ENCODE measurements at places on chromosomes 2 and 18.
A peak's percentile ranks its signal among the peaks of the same experiment; 100 is the strongest.

GRCh38 chr2:74603282-74604000 lies 44.7 kb downstream of the M1AP start:
- DNase-seq = no peak

DNA sequence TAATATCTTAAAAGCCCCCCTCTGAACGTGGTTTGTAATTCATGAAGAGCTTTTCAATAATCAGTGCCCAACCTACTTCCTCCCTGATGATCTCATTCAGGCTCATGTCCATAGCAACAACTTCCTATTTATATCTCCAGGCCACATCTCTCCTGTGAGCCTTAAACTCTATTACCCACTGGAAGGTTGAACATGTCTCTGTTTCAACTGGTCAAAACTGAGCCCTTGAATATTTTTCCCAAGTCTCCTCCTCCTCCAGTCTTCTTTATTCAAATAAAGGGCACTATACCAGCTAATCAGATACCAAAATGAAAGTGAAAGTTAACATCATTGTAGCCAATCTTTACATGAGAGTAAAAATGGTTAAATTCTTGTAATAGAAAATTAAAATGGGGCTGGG lies 63.7 kb upstream of the ITGA4 start:
- no peak for DNase-seq

DNA sequence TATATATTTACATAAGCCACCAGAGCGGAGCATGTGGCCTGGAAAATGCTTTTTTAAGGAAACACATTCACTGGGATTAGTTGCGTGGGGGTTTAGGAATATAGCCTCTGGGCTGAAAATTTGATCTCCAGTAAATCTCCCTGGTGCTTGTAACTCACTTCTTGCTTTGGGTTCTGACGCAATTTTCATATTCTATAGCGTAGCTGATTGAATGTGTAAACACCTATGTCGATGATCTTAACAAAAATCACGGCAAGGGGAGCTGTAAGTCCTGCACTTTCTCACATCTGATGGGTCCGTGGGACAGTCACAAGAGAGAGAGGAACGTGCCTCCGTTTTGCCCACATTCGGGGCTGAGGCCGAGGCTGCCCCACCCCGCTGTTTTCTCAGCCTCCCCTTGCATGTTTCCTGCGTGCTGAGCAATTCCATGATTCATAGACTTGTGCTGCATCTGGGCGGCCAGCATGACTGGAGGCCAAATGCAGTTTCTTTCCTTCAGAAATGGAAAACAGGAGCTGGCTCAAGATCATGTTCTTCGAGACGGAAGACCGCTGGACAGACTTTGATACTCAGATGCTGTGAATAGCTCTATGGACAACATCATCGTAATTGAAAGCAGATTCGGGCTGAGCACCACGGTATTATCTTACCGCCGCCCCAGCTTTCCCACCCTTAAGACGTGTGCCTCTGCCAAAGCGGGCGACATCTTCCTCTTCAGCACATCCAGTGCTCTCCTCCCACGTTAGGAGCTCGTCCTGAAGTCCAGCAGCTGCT lies 109.2 kb downstream of the TMEM18 start:
- DNase-seq = no peak

GRCh38 chr2:134776836-134777235 lies 58.0 kb upstream of the TMEM163 start:
- no peak for DNase-seq

- DNase-seq = no peak
These were observed 44.9 kb downstream of the DYSF start for GRCh38 chr2:71498261-71498701.

DNA sequence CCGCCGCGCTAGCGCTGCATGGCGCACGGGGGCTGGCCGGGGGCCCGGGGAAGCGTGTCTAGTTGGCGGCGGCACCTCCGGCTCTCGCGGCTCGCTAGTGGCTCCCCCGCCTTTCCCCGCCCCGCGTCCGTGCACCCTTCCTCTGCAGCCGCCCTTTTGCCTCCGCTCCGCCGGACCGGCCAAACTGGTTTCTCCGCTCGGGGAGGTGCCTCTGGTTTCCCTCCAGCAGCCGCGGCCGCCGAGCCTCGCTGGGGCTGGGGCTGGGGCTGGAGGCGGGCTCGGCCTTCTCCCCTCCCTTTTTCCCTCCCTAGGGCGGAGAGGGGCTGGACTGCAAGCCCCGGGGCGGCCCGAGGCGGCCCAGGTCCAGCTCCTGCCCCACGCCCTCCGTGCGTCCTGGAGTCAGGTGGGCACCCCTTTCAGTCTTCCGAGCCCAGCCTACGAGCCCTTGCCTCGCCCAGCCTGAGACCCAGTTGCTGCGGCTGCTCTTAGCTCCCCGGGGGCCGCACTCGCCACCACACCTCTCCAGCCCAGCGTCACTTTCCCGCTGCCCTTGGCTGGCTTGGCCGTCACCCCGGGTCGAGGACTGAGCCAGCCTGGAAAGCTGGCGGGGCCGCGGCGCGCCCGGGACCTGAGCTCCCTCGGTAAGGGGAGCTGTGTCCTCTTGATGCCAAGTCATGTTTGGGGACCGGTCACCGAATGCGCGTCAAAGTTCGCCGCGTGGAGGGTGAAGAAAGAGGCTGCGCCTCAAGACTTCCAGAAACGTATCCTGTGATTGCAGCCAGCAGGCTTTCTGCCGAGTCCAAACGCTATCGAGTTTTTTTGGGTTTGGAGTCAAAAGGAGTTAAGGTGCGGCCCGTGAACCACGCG lies at the start of gene ATP8B1:
ATP8B1 (minus strand) TSS at position 213 of the 867 bp plus-strand sequence. CDS start 71,508 bp downstream, outside the sequence.
- DNase-seq = no peak

GRCh38 chr2:19579461-19579860 lies 221.0 kb upstream of the OSR1 start:
- DNase-seq = no peak

DNA sequence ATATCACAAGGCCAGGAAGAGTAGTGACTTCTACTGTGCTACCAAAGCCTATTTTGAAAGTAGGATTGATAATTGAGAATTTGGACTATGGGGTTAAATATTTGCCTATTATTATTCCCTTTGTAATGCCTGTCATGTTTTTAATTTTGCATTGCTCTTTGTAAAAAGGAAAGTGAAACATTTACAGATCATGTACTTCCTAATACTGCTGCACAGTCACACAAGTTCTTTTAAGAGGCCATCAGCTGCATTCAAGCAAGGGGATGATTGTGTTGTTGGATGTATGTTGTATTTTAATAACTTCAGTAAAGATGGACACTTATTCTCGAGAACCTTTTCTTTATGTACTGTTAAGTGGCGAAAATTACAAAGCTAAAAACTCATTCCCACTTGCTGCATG lies 70.1 kb downstream of the PLEKHA3 start:
- no peak for DNase-seq

DNA sequence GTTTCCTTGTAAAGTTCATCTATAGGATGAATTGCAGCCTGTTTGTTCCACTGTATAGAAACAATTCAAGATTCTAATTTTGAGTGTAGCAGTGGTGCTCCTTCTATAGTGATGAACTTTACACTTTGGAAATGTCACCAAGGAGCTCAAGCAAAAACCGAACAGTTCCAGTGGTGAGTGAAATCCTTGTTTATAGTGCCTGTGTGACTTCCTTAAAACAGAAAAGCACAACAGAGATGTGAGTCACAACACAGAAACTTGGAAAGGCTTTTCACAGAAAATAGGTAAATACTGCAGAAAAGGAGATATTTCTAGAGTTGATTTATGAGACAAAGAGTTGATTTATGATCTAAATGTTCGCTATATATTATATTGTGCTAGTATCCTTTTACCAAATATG lies 482.0 kb downstream of the PTPRM start:
- no peak for DNase-seq

- DNase-seq = no peak
These were observed 40.8 kb upstream of the PXDN start for GRCh38 chr2:1784986-1785617.

DNA sequence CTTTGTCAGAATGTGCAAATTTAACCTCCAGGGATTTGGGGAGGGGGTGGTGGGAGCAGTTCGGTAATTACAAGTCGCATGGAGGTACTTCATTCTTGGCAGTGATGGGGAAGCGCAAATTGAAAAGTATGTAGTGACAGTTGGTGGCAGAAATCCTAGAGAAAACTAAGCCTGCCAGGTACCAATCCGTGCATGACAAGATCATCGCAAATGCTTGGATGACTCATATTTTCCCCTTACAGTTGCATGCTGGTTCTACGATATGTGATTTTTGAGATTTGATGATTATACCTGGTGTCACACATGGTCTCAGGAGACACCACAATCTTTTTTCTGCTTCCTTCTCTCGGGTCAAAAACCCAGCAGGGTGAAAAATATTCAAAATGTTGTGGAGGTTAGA lies 479.7 kb upstream of the ID2 start:
- no peak for DNase-seq

GRCh38 chr18:48514786-48515185 lies 24.0 kb upstream of the CTIF start:
- no peak for DNase-seq

DNA sequence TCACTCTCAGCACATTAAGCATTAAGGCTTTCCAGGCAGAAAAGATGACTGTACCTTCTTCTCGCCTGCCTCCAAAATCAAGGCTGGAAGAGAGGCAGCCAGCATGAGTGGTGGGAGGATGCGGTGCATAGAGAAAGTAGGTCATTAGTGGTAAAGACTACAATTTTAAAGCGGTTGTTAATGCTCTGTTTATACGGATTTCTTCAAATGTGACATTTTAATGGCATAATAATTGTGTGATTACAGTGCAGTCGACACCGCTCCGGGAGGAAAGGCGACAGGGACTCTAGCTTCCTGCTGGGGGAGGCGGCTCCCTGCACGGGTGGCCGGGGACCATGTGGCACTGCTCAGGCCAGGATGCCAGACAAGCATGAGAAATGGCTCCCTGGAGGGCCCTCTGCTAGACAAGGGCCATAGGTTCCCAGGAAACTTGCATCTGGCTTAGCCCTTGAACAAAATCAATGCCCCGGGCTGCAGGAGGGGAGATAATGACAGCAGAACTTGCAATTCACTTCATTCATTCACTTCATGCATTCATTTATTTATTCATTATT lies 129.6 kb downstream of the GALNT14 start:
- DNase-seq = no peak

GRCh38 chr18:30679285-30679930 lies 363.1 kb downstream of the DSC3 start:
- DNase-seq = no peak

GRCh38 chr2:128178650-128179460 lies 87.9 kb downstream of the UGGT1 start:
- DNase-seq = peak; percentile 31

DNA sequence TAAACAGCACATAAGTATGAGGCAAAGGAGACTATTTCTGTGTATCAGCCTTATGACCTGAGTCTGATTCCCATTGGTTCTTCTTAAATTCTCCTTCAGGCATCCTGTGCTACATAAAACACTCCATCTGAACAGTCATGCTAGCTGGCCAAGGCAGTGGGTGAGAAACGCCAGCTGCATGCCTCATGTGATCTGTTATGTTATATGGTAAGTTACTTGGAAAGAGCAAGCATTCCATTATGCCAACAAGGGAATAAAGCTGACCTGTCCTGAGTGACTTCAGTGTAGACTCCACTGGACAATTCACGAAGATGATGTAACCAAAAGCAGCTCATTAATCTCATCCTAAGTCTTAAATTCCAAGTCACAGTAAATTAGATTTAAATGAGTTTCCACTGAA lies 216.5 kb upstream of the FN1 start:
- no peak for DNase-seq

DNA sequence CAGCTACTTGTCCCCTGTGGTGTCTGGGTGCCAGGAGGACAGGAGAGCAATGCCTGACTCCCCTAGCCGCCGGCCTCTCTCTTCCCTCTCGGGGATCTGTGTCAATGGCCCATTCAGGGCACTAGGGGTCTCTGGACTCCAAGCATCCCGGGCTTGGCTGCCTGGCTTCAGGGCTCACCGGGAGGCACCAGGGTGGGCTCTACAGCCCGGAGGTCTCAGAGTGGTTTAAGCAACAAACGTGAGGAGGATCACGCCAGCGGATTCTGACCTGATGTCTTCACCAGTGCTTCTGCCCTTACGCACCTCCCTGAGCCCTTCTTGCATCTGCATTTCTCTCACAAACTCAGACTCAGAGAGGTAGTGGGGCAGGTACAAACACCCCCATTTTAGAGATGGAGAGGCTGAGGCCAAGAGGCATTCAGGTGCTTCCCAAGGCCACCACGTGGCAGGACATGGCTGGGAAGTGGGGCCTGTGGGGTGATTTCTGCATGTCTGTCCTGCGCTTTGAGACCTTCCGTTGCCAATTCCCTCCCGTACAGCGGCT lies 243.0 kb downstream of the CELF4 start:
- no peak for DNase-seq

DNA sequence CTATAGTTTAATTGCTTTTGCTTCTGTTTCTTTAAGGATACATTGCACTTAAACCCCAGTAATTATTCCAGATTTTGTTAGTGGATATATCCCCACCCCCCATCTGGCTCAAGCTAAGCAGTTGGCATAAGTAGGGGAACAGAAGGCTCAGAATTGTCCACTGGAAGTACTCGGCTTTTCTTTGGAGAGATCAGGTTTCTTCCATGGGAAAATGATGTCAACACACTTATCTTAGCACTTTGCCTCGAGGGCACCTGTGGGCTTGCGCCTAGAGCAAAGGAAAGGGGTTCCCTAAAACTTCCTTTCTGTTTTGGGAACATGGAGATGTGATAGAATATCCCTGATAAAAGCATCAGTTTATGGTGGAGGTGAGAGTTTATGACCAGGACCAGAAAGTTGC lies 130.6 kb downstream of the FMNL2 start:
- DNase-seq = no peak

GRCh38 chr18:22168360-22168921 lies 948 bp upstream of the GATA6 start:
- DNase-seq = no peak

GRCh38 chr2:188865681-188866080 lies 108.5 kb upstream of the COL3A1 start:
- no peak for DNase-seq

GRCh38 chr2:30325600-30326328 lies 94.4 kb downstream of the LBH start:
- no peak for DNase-seq

DNA sequence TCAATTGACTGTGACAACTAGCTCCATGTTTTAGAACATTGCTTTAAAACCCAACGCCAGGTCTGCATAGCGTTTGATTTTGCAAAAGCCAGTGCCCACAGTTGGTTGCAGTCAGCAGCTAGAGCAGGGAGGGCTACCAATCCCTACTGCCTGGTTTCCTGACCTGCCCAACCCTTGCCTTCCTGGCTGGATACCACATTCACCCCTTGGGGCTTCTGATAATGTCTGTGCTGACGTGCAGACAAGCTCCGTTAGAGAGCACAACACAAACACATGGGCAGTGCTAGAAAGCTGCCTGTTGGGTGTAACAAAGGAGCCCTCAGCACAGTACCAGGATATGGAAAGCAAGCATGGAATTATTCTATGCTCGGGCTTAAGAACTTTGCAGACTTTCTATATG lies 71.4 kb upstream of the THSD7B start:
- no peak for DNase-seq

All from activated naive CD4-positive, alpha-beta T cell treated with Interleukin-2 at 50 U/mL for 16 hours (primary cell).